ENCODE measurements at places on chromosomes 1 and 21. TPM values are rescaled to one million over a fixed set of nuclear protein-coding genes. Genes with fewer than 3 reads are reported as not detected.

Gene TDRD5
- under 0.01 TPM for total RNA-seq

Gene TRAF3IP3
- 1.4 TPM for total RNA-seq

Gene HCRTR1
- 0.04 TPM for total RNA-seq

Gene IL12RB2
- total RNA-seq: 1.2 TPM

Gene CRP
- not detected for total RNA-seq

Gene OR2L8
- not detected for total RNA-seq

Gene PRAMEF13
- total RNA-seq: not detected

Gene DDOST
- 145 TPM for total RNA-seq

Gene IFT25
- 23.8 TPM for total RNA-seq

Gene OLFML2B
- total RNA-seq: 78.4 TPM

All from muscle of leg (tissue), 16 donors.